ENCODE measurements at places on chromosomes 6 and 20. TPM values are rescaled to one million over a fixed set of nuclear protein-coding genes. Genes with fewer than 3 reads are reported as not detected.

Gene TMEM239
- total RNA-seq, result not detected

Gene CD93
- total RNA-seq, result 533 TPM

Gene RAD21L1
- not detected for total RNA-seq

Gene SRSF12
- not detected for total RNA-seq

Gene SSTR4
- total RNA-seq, result not detected
